ENCODE measurements at places on chromosomes 3 and 15. TPM values are rescaled to one million over a fixed set of nuclear protein-coding genes. Genes with fewer than 3 reads are reported as not detected.

The CDHR4 gene
- 0.15 TPM for polyA plus RNA-seq

DNA sequence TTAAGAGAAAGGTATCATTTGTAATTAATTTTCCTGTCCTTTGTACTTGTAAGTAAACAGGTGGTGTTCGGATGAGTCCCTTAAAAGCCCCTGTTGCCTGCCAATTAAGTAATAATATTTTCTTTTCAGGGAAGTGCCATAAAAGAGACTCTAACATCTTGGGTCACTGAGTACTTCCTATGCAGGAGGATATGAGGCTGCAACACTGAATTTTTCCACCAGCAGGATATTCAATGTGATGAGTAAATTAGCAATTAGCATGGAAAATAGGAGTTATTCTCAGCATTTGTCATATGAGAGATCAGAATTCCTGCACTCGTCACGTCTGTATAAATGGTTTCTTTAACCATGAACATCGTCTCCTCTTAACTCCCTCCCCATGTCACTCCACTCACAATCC lies 45.4 kb downstream of the WWTR1 start:
- no peak overlapping the region for H3K4me3 ChIP-seq
- no peak for DNase-seq
- H3K27me3 ChIP-seq: no peaks in the 10 kb centered on the region
- H3K27ac ChIP-seq: no peak overlapping the region
- H3K4me1 ChIP-seq: peaks cover 4% of the 10 kb centered on the region
- H3K36me3 ChIP-seq: no peaks in the 10 kb centered on the region

- H3K4me3 ChIP-seq: no peak overlapping the region
- no peaks in the 10 kb centered on the region for H3K4me1 ChIP-seq
- H3K36me3 ChIP-seq: no peaks in the 10 kb centered on the region
- H3K27me3 ChIP-seq: no peaks in the 10 kb centered on the region
- DNase-seq: no peak
- H3K27ac ChIP-seq: no peak overlapping the region
Measured at GRCh38 chr15:50163719-50164410, 18.1 kb upstream of the SLC27A2 start.

DNA sequence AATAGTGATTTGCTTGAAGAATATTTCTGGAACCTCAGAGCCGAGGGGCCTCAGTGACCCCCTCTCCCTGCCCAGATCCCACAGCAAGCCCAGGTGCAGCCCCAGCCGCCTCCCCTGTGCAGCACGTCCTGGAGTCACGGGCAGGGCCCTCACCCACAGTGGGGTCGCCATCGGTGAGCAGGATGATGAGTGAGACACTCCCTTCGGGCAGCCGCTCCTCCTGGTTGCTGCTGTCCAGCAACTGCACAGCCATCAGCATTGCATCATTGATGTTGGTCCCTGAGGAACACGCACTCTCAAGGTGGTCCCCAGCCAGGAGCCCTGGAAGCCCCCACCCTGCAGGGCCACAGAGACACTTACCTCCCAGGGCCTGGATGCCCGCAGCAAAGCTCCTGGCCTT lies 6.4 kb downstream of the ITIH4 start:
- no peaks in the 10 kb centered on the region for H3K27me3 ChIP-seq
- H3K4me3 ChIP-seq: no peak overlapping the region
- H3K4me1 ChIP-seq: no peaks in the 10 kb centered on the region

The IDH3A gene
- 35.8 TPM for polyA plus RNA-seq

- peak; percentile 80 for DNase-seq
- peak overlapping the region; percentile 38 for H3K27ac ChIP-seq
- H3K4me3 ChIP-seq: no peak overlapping the region
Measured at GRCh38 chr3:28860307-28860706, 420.6 kb upstream of the RBMS3 start.

The BFSP2 gene
- polyA plus RNA-seq: not detected

GRCh38 chr3:49165771-49166751 lies at the start of gene CCDC71:
CCDC71 (minus strand) TSS chr3:49166331; CDS start chr3:49164208, 2,123 bp downstream.
- H3K36me3 ChIP-seq: peaks cover 27% of the 10 kb centered on the region
- peak; percentile 85 for DNase-seq
- H3K27ac ChIP-seq: peak within 1 kb of the TSS; percentile 86
- H3K4me3 ChIP-seq: peak within 1 kb of the TSS; percentile 86
